ENCODE measurements at places on chromosomes 3 and 15. TPM values are rescaled to one million over a fixed set of nuclear protein-coding genes. Genes with fewer than 3 reads are reported as not detected.

DNA sequence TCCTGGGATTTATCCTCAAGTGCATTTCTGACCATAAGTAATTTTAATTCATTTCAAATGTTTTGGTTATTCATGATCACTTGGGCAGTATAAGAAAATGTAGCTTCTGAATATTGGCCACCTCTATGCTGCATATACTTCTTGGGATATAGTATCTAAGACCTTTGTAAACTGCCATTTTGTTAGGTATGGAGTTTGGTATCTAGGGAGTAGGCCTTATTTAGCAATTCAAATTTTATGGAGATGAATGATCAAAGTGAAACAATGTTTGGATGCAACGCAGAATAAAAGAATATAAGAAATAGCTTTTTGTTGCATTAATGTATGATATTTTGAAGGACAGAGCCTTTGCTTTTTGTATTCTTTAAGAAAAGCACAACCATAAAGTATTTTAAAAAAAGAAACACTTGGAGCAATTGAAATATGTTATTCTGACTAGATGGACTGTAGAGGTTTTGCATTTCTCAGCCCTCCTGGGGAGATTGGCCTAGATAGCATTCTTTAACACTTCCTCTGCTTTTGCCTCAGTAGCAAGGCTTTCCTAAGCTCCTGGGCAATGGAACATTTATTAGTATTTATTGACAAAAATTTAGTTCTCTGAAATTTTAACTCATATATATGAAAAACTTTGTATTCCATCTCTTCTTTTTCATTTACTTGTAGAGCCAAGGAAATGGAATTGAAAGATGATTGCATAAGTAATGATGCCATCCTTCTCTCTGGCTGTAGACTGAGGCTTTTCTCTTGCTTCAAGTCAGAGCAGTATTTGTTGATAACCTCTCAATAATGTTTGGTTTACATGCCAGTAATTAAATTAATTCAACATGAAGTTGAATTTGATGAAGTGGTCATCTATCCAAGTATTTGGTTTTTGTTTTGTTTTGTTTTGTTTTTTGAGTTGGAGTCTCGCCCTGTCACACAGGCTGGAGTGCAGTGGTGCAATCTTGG lies 61.8 kb upstream of the UTS2B start:
- no peak for DNase-seq

- no peak for DNase-seq
Measured at GRCh38 chr3:159776779-159777178, 211.9 kb upstream of the IL12A start.

DNA sequence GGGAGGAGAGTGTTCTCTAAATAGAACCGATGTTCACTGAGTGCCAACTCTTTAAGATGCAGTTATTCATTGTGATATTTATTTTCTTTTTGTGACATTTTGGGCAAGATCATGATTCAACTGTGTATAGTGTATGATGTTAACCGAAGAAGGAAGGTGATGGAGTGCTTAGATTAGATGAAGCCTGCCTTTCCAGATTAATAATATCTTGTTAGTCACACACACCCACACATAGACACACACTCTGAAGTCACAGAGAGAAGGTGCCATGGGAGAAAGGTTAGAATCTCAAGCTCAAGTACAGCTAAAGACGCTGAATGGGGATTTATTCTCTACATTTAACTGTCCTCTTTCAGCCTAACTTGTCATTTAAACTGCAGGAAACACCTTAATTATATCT lies 77.0 kb downstream of the SLC9A9 start:
- no peak for DNase-seq

GRCh38 chr3:102174832-102175374 lies 259.9 kb upstream of the ZPLD1 start:
- DNase-seq: no peak

DNA sequence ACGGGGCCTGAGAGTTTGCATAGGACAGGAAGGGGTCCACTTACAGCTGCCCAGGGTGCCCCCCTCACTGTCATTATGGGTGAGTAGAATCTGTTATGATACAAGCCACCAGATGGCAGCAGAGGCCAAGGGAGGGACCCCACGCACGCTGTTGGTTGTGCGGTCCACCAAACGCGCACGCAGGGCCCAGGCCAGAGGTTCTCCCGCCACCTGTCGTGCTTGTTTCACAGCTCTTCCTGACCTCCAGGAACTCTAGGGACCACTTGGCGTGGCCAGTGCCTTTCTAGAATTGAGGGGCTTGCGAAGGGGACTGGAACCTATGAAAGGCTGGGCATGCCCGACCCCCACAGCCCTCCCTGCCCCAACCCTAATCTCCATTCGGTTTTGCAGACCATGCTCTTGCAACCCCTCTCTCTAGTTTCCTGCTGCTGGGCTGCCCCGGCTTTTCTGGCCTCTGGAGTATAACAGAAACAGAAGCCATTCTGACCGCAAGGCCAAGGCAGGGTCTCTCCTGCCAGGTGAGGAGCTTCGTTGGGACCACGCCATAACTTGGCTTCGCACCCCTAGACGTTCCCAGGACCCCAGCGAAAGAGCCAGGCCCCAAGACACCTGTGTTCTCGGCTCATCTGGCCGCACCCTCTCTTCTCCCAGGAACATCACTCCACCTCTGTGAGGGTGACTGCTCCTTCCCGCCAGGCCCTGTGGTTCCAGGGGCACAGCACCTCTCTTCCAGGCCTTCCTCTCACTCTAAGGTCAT lies 46.0 kb downstream of the ALDH1L1 start:
- no peak for DNase-seq

GRCh38 chr3:123111640-123112039 lies 44.8 kb downstream of the PDIA5 start:
- no peak for DNase-seq

- DNase-seq: no peak
Measured at GRCh38 chr3:2770451-2770850, 339.7 kb downstream of the IL5RA start.

DNA sequence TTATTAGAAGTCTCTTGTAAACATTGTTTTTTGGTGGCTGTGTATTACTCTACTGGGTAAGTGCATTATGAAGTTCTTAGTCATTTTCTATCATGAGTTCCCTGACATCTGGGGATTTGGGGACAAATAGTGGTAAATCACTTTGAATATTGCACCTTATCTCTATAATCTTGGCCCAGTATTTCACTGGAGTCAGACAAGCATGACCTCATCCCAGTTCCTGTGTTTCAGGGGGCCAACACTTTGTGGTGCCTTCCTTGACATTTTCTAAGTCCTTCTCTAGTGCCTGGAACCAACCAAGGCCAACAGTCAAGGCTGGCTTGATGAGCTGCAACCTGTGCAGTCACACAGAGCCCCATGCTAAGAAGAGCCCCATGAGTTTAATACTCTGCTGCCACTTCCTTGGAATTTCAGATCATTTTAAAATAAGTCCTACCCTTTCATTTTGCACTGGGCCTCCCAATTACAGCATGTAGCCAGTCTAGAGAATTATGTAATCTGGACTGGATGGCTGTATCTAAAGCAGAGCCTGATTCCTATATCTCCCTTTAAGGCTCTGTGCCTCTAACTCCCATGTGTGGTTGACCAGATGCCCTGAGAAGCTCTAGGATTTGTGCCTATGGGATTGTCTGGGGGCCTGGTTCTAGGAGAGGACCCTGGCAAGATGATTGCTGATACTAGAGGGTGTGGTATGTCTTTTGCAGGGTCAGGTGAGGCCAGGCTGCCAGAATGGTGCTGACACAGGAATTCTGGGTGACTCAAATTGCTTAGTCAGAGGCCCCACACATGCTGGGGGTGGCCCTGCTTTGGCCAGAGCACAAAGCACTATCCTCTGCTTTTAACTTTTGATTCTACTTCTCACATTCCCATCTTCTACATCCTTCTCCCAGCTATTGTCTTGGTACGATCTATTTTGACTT lies 319.6 kb upstream of the TBC1D5 start:
- DNase-seq: no peak

GRCh38 chr15:75067123-75067830 lies 43.9 kb downstream of the PPCDC start:
- peak; percentile 66 for DNase-seq

DNA sequence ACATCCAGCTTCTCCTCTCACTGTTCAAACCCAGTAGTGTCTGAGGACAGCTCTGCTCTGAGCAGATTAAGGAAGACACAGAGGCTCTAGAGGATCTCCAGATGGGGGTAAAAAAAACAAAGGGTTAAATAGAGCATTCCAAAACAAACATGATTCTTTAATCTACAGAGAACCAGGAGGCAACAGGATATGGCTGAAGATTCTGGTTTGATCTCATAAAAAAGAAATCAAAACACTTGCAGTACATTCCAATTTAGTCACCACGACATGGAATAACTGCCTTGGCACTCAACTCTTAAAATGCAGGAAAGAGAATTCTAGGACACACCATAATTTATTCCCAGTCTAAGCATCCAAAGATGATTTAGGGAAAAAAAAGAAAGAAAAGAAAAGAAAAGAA lies 32.0 kb downstream of the TM4SF4 start:
- DNase-seq: no peak

DNA sequence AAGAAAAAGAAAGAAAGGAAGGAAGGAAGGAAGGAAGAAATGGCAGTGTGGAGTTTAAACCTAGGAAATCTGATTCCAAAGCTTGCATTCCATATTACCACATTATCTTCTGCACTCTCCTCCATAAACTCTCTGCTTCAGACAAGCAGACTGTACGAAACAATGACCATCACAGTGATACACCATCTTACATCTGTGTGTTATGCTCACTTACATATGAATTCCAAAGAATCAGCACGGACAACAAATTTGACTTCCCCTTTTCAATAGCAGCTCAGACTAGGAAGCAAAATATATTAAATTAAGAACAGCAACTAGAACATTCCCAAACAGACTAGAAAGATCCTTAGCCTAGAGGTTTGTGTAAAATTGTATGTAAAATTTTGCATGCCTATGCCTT lies 18.0 kb upstream of the PPM1L start:
- no peak for DNase-seq

Gene CNTN4
- total RNA-seq: not detected

Gene ITGA11
- total RNA-seq: 0.27 TPM

Gene GLT8D1
- 35.0 TPM for total RNA-seq

Gene KLHL40
- not detected for total RNA-seq

Measured in activated naive CD4-positive, alpha-beta T cell treated with anti-CD3 and anti-CD28 coated beads, Interleukin-2, amount 50 U/mL, for 72 hours (primary cell).